ENCODE measurements at places on chromosomes 1 and 21. TPM values are rescaled to one million over a fixed set of nuclear protein-coding genes. Genes with fewer than 3 reads are reported as not detected.

TNFRSF1B gene
- total RNA-seq, result 0.28 TPM

OR10K2 gene
- total RNA-seq, result not detected

ZBTB17 gene
- total RNA-seq, result 12.8 TPM

KLF17 gene
- 0.64 TPM for total RNA-seq

HSPA13 gene
- 17.4 TPM for total RNA-seq

PROK1 gene
- total RNA-seq, result not detected

SMPDL3B gene
- total RNA-seq, result 1.1 TPM

KDF1 gene
- total RNA-seq, result not detected

RGS8 gene
- total RNA-seq, result not detected

GJC2 gene
- total RNA-seq, result 0.31 TPM

MFAP2 gene
- total RNA-seq, result 0.55 TPM

HEYL gene
- 3.5 TPM for total RNA-seq

GCSAML gene
- not detected for total RNA-seq

TNFRSF4 gene
- total RNA-seq, result not detected

EXO1 gene
- 33.7 TPM for total RNA-seq

SH3BP5L gene
- 29.0 TPM for total RNA-seq

PRDM16 gene
- total RNA-seq, result 0.21 TPM

OR10J1 gene
- total RNA-seq, result not detected

FAM131C gene
- 15.5 TPM for total RNA-seq

LRRC38 gene
- total RNA-seq, result not detected

TEX35 gene
- not detected for total RNA-seq

CFAP74 gene
- total RNA-seq, result not detected

ATP1A2 gene
- not detected for total RNA-seq

KRTAP12-2 gene
- not detected for total RNA-seq

RNF220 gene
- total RNA-seq, result 56.8 TPM

SELE gene
- total RNA-seq, result not detected

LEFTY1 gene
- 0.31 TPM for total RNA-seq

ZNF362 gene
- 10.4 TPM for total RNA-seq

VHLL gene
- total RNA-seq, result not detected
